ENCODE measurements at places on chromosomes 3 and 15.

DNA sequence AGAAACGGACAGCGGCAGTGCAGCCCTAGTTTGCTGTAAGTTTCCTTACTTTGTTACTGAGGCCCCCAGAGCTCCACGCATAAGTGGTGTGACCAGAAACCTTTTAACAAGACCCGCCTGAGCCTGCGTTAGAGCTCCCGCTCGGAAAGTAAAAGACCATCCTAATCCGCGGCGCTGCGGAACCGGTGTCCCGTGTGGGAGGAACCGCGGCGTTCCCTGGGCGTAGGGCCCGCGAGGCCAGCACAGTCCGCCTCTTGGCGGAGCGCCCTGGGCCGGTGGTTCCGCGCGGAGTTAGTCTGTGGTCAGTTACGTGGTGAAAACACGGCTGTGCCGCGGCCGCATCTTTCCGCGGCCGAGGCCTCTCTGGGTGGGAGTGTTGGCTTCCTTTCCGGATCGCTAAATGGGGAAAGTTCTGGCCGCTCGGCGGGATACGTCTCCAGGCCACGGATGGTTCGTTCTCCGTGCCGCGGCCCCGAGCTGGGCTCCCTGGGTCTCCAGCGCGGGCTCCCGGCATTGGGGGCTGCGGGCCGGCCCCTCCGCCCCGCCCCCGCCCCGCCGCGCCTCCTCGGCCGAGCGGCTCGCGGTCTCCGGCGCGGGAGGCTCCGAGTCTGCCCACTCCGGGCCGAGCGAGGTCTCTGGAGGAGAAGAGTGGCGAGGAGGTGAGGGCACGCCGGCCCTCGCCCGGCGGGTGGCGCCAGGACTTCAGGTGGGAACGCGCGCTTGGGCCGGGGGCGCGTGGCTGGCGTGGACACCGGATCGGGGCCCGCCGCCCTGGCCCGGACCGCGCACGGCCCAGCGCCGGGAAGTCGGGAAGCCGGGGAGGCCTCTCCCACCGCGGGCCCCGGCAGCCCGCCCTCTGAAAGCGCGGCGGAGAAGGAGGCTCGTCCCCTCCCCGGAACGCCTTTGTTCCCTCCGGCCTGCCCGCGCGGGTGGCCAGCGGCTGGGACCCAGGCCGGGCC lies 754 bp downstream of the B3GNT5 start:
- peak; percentile 48 for DNase-seq

- DNase-seq: no peak
Observed at GRCh38 chr3:61564395-61565059, 3.2 kb downstream of the PTPRG start.

DNA sequence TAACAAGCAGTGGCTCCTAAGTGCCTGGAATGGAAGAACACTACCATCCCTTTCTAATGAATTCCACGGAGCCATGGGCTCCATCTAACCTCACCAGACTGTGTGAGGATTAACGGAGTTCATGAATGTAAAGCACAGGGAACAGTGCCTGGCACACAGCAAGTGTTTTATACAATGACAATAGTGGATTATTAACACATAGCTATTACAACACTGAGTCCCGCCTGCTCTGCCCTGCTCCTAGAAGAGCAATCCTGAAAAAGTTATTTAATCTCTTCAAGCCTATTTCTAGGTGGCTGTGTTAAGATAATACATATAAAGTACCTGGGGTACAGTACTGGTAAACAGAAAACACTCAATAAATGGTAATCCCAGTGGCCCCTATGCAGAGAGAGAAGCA lies 51.4 kb downstream of the RYK start:
- no peak for DNase-seq

DNA sequence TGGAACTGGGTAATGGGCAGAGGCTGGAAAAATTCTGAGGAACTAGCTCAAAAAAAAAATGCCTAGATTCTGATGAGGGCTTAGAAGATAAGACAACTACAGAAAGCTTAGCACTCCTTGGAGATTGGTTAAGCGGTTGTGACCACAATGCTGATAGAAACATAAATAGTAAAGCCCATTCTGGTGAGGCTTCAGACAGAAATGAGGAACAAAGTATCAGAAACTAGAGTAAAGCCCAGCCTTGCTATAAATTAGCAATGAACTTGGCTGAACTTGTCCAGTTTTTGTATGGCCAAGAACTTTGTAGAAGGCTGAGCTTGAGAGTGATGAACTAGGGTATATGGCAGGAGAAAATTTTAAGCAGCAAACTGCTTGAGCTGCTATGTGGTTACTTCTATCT lies 25.4 kb downstream of the GOLGB1 start:
- no peak for DNase-seq

- DNase-seq: peak; percentile 48
Observed at GRCh38 chr3:71582612-71583565, 639 bp downstream of the FOXP1 start.
